Foreskin melanocyte (primary cell): ENCODE measurements at places on chromosomes 2 and 18.
A peak's percentile ranks its signal among the peaks of the same experiment; 100 is the strongest.

GRCh38 chr2:21131861-21132260, 8.1 kb downstream of the TDRD15 start:
- DNase-seq: no peak

GRCh38 chr2:153074207-153074606, 355.8 kb downstream of the ARL6IP6 start:
- DNase-seq: no peak

DNA sequence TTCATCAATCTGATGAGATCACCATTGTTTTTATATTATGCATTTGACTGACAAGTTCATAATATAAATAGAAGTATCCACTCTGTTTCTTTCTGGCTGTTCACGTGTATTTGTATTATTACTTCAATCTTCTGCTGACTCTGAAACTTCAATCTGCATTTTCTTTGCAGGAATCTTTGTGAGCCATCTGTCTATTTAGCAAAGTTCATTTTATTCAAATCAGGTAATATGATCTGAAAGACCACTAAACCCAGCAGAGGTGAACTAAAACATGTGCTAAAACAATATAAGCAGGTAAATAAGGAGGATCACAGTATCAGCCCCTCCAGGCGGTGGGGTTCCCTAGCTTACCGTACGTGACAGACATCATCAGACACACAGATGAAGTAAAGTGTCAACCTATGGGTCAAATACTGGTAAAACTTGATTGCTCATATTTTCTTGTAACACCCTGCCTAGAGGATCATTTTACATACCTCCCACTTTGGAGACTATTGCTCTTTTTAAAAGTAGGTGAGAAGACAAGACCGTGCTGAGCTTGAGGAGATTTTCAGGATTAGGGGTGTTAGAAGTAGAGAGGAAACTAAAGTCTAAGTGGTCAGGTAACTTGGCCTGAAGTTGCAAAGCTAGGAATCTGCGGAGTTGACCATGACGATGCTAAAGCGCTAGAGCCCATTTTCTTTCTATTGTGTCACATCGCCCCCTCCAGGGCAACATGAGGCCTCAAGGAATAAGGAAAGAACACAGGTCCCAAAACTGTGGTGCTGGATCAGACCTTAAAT, 9.0 kb downstream of the DTNB start:
- DNase-seq: peak; percentile 27

DNA sequence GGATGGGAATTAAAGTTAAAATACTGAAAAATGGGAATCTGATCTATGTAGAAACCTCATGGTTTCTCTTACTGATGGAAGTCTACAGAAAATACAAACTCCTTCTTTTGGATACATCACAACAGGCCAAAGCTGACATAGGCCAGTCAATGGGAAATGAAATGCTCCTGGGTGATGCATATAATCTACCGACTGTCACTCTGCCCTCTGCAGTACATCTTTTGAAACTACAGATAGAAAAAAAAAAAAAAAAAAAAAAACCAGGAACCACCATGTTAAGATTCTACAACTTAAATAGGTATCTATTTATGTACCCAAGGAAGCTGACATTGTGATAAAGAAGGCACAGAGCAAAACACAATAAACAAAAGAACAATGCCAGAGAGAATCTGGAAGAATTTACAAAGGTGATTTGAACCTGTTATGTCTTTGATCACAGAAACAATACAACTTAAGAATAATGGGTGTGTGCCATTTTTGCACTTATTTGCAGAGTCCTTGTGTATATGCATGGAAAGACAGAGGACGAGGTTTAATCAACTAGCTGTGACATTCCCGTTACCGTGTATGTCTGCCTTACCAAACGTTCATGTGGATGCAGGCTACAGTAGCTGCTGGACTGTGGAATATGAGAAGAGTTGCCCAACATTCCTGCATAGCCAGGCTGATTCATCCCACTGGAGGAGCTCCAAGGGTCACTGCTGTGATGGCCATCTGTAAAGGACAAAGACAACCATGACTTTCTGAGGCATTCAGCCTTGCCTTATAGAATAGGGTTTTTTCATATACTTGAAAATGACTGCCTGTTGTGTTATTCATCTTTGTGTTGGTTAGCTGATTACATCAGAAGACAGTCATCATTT, 312.7 kb downstream of the TCF4 start:
- peak; percentile 26 for DNase-seq

- DNase-seq: no peak
Observed at GRCh38 chr2:151983221-151983620, 115.6 kb downstream of the CACNB4 start.

GRCh38 chr2:120607996-120608395, 127.7 kb upstream of the GLI2 start:
- no peak for DNase-seq

DNA sequence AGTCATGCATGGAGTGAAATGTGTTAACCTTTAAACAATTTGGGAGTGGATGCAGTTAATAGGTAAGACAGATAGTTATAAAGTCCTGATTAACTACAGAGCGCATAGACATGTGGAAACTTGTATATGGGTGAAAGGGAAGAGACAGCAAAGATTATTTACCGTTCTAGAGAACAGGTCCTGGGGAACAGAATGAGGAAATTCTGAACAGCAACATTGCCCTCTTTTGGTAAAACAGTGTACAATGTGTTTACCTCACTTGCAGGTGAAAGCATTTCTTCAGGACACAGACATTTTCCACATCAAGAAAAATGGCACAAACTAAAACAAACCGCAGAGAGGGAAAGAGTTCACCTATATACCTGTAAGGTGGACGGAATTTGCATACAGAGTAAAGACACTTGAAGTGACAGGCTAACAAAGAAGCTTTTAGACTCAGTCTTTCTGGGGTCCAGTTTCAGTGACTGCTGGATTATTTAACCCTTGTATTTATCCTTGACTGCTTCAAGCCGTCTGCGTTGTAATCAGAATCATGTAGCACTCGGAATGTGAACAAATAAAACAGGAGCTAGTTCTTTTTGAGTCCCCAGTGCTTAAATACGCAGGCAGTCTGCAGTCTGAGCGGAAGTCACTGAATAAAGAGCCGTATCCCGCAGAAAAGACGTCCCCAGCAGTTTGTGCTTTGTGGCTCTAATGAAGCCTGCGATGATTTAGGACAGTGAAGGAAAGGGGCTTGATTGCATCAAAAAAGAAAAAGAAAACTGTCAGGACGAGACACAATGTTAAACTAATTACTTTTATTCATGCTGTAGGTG, 364.8 kb upstream of the GALNT5 start:
- DNase-seq: peak; percentile 35

GRCh38 chr2:193818801-193819499, 1624.2 kb upstream of the TMEFF2 start:
- DNase-seq: no peak

DNA sequence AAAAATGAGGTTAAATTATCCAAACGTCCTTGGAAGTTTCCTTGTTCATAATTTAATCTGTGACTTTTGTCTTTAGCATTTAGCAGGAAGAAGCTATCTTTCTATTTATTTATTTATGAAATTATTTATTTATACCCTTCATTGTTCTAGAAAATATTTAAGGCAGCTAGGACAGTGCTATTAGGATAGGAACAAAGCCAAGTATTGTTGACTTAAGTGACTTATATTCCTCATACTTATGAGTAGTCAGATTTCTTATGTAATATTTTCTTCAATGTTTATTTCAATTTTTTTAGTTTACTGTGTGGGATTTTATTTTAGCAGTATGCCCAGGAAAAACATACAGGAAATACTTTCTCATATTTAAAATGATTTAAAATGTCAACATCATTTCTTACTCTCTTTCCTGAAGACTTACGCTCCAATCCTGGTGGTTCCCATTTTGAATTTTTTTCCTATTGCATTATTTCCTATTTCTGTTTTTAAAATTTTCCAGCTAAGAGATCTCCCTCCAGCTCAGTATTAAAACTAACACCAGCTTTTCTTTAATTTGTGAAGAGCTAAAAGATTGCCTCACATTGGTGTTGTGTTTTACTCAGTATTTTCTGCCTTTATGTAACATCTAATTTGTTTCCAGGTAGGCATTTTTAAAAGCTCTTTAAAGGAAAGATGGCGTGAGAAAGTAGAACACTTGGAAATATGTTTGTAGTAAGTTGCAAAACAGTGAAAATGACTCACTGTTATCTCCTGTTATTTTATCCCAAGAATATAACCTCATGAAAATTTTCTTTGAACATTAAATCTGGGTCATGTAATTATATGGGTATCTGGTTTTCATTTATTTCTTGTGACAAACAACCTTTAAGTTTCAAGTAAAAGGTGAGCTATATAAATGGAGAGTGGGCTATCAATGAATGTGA, 32.2 kb downstream of the MAPRE2 start:
- no peak for DNase-seq

GRCh38 chr2:211930331-211930730, 608.3 kb downstream of the ERBB4 start:
- no peak for DNase-seq

- no peak for DNase-seq
Observed at GRCh38 chr2:58891828-58892377, 650.8 kb upstream of the FANCL start.
